ENCODE measurements at places on chromosomes 5 and 9.

DNA sequence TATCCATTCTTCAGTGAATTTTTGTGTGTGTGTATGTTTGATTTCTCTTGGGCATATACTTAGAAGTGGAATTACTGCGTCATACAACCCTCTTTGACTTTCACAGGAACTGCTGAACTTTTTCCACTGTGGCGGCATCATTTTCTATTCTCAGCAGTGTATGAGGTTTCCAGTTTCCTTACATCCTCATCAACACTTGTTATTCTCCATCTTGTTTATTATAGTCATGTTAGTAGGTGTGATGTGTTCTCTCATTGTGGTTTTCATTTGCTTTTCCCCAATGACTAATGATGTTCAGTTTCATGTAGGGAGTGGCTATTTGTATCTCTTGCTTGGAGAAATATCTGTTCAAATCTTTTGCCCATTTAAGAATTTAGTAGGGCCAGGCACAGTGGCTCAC is 2.6 kb downstream of the ZNF79 start:
- no peak for DNase-seq

DNA sequence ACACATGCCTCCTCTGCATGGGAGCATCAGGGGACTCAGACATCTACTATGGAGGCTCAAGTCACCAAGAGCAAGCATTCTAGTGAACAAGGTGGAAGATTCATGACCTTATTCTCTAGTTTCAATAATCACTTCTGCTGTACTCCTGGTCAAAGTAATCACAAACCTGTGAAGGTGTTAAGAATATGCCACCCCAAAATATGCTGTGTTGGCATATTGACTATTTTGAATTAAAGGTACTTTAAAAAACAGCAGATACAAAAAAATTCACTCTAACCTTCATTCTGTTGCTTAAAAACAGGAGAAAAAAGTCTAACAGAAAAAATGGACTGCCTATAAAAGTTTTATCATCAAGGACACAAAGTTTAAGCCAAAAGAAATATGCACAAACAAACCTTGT is 607.8 kb upstream of the TYRP1 start:
- no peak for DNase-seq

GRCh38 chr9:123775289-123776284 is 154.3 kb downstream of the DENND1A start:
- no peak for DNase-seq

GRCh38 chr9:90840696-90841095 is 39.1 kb downstream of the SYK start:
- DNase-seq, result no peak

GRCh38 chr5:80925931-80926330 is 34.2 kb upstream of the RASGRF2 start:
- no peak for DNase-seq

DNA sequence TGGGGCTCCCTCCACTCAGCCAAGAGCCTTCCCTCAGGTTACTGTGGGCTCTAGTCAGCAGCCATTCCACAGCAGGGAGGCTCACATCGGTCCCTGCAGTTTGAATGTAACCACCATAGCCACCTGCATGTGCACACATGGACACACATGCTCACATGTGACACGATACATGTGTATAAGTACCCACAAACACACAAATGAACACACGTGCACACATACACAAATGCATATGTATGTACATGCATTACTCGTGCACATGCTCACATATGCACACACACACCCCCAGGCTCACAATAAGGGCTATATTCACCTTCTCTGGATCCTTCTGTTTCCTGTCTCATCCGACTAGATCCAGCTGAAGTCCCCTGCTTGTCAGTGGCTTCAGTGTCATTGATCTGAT is 36.2 kb downstream of the UBE2QL1 start:
- no peak for DNase-seq

DNA sequence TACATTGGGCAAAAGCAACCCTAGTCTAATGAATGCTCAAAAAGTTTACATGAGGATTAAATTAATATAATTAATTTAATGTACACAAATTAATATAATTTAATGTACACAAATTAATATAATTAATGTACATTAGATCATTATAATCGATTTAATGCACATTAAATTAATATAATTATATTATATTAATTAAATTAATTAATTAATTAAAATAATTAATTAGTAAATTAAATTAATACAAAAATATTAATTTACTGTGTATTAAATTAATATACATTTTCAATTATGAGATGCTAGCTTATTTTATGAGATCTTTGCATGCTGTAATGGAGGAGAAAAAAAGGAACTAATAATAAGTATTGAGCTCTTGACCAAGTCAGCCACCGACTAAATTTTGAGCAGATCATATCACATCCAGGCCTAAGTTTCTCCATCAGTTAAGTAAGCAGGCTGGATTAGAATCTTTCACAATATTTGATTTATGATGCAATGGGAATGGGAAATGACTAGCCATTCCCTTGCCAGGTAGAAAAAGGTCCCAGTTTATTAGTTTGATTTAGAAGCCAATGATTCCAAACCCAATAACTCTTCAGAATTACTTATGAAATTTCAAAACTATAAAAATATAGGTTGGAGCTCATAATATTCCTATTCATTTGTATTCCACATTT is 533.4 kb upstream of the GRIA1 start:
- no peak for DNase-seq
